ENCODE measurements at places on chromosomes 4 and X.
A peak's percentile ranks its signal among the peaks of the same experiment; 100 is the strongest.

GRCh38 chr4:160044693-160045092 lies 941.8 kb downstream of the RAPGEF2 start:
- DNase-seq, result no peak

- no peak for DNase-seq
Measured at GRCh38 chrX:12610079-12610478, 181.1 kb upstream of the PRPS2 start.

DNA sequence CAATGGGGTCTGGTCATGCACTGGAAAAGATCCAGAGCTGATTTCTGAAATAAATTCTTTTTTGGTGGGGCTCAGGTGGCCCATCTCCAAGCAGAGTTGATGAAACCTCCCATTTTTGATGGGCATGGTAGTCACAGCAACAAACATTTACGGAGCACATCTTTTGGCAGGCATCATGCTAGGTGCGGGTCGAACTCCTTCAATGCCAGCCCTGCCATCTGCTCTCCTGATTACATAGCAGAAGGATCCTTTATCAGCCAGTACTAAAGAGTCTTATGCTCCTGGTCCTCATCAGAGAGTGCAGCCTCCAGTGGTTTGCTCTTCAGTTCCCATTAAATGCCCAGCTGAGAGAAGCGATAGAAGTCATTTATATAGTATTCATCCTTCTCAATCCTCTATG lies 121.7 kb downstream of the GRXCR1 start:
- no peak for DNase-seq

DNA sequence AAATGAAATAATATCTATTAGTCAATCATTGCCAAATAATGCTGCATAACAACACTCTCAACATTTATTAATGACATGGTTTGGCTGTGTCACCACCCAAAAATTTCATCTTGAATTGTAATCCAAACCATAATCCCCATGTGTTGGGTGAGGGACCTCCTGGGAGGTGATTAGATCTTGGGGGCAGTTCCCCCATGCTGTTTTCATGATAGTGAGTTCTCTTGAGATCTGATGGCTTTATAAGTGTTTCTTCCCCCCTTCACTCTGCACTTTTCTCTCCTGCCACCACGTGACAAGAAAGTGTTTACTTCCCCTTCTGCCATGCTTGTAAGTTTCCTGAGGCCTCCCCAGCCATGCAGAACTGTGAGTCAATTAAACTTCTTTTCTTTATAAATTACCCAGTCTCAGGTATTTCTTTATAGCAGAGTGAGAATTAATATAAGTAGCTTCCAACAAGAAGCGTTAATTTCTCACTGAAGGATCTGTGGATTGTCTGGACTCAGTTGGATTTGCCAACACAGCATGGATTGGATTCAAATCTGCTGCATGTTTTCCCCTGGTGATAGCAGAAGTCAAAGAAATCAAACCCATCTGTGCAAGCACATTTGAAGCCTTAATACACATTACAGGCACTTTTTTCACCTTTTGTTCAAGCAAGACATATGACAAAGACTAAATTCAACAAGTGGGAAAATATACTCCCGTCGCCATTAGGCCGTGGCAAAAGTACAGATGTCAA lies 216.6 kb downstream of the PDGFC start:
- no peak for DNase-seq

GRCh38 chr4:102598086-102598761 lies 97.1 kb downstream of the NFKB1 start:
- DNase-seq, result no peak

GRCh38 chr4:4666187-4666586 lies 124.3 kb upstream of the STX18 start:
- no peak for DNase-seq

DNA sequence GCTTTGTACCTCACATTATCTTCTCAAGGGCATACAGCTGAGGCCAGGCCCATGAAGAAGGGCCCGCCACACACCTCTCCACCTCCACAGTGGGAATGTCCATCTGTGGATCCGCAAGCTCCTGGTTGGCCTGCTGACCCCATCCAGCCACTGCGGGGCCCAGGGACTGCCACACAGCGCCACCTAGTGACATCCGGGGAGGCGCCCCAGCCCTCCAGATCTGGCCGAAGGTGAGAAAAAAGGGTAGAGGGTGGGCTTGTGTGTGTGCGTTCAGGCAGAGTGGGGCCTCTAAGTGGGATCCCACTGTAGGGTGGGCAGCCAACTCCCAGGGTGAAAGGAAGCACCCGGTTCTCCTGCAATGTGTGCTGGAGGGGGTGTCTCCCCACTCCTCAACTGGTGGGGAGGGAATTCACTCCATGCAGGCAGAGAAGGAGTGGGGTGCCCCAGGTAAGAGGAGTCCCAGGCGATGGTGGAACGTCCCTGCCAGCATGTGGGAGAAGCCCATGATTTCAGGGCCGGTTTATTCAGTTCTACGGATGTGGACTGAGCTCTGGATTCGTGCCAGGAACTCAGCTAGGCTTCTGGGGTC lies 117.3 kb downstream of the ENPP6 start:
- DNase-seq, result peak; percentile 52

GRCh38 chr4:106993827-106994226 lies 42.3 kb downstream of the DKK2 start:
- DNase-seq, result no peak

GRCh38 chr4:104491481-104492182 lies 3.1 kb downstream of the CXXC4 start:
- no peak for DNase-seq

DNA sequence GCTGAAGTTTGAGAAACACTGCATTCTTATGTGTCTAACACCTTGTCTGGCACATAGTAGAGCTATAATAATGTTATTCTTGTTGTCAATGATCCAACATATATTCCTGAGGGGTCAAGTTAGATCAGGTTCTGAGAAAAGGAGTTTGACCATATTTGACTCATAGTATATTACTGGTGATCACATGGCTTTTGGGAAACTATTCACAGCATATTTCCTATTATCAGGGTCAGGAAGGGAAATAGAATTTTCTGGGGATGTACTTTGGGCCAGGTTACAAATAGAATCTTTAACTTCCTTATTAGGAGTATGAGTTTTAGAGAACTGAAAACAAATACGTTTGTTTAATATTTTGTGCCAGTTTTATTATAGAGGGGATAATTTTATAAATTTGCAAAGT lies 11.6 kb downstream of the IL15 start:
- DNase-seq, result no peak

GRCh38 chrX:34868633-34869032 lies 74.0 kb upstream of the FAM47B start:
- no peak for DNase-seq

DNA sequence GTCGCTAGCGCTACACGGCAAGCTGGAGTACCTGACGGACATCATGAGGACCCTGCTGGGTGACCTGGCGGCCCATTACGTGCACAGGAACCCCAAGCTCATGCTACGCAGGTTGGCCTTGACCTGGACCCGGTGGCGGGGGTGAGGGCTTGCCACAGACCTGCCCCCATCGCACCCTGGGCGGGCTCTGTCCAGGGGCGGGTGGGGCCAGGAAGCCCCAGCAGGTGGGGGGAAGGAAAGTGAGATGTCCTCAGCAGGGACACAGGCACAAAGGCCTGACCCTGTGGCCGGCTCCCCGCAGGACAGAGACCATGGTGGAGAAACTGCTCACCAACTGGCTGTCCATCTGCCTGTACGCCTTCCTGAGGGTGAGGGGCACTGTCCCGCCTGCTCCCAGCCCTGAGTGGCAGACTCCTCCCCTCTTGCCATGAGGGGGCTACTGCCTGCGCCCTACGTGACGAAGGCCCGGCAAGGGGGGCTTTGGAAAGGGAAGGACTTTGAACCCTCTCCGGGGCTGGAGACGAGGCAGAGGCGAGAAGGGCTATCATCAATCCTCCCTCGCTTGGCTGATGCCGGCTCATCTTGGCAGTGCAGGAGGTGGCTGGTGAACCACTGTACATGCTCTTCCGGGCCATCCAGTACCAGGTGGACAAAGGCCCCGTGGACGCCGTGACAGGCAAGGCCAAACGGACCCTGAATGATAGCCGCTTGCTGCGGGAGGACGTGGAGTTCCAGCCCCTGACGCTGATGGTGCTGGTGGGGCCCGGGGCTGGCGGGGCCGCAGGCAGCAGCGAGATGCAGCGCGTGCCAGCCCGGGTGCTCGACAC lies 5.3 kb upstream of the SRPK3 start:
- no peak for DNase-seq

DNA sequence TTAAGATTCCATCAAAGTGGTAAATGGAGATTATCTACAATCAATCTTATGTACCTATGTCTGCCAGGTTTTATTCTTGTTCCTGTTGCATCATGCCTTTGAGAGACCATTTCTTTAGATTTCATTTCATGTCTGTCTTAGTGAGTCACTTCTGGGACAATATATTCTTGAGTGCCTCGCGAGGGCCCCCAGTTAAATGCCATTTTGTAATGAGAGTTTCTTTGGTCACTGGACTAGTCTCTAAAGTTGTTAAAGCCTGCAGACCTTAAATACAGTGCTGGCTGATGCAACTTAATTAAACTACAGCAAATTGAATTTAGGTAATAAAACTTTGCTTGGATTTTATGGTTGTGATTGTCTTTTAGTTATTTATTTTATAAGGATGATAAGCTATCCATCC lies 87.2 kb upstream of the PITX2 start:
- DNase-seq, result no peak

- no peak for DNase-seq
Measured at GRCh38 chr4:145507636-145508035, 26.0 kb downstream of the SMAD1 start.

GRCh38 chr4:73822812-73823504 lies 13.5 kb upstream of the CXCL6 start:
- DNase-seq, result no peak

GRCh38 chr4:87657525-87657924 lies 7.4 kb downstream of the DMP1 start:
- DNase-seq, result no peak

DNA sequence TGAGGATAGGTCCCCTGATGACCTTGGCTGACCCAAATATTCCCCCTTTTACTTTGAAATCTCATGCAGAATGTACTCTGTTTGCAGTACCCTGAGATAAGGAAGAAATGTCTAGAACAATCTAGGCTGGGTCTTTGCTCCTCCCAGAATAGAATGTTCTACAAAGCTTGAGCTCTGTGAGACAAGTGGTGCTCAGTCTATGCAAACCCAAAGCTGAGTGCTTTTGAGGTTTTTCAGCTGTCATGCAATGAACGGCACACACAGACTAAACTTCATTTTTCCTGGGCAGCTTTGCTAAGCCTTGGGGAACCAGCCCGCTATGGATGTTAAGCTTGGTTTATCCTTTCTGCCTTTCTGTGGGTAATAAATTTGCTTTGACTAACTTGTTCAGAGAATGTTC lies 513.6 kb downstream of the FAT4 start:
- no peak for DNase-seq

GRCh38 chr4:176769514-176769913 lies 23.2 kb downstream of the VEGFC start:
- DNase-seq, result no peak

DNA sequence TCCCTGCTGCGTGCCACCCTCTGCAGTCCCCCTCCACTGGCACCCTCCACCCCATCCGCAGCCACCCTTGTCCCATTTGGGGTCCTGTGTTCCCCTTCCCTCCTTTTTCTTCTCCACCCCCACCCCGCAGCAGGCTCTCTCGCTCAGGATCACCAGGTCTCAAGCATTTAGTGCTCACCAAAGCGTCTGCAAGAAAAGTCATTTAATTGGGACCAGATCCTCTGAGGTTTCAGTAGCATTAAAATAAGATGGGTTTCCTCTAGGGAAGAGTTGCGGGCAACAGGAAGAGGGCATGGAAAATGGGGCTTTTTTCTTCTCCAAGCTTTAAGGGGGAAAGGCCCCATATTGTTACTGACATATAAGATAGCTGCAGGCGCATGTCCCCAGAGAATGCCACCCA lies 4.9 kb upstream of the HAUS7 start:
- no peak for DNase-seq

DNA sequence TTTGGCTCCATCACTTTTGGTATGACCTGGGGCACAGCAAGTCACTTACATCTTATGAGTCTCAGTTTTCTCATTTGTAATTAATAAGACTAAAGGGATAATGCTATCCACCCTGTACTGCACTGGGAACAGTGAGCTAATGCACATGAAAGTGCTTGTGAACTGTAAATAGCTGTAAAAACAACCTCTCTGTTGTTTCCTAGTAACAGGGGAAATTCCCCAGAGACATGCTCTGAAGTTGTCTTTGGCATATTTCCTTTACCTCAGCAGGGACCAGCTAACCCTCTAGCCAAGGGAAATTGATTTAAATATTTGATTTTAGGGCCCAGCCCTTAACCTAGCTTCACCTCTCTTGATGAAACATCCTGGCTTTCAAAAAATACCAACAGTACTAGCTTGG lies 6.1 kb upstream of the CYSLTR1 start:
- DNase-seq, result no peak

DNA sequence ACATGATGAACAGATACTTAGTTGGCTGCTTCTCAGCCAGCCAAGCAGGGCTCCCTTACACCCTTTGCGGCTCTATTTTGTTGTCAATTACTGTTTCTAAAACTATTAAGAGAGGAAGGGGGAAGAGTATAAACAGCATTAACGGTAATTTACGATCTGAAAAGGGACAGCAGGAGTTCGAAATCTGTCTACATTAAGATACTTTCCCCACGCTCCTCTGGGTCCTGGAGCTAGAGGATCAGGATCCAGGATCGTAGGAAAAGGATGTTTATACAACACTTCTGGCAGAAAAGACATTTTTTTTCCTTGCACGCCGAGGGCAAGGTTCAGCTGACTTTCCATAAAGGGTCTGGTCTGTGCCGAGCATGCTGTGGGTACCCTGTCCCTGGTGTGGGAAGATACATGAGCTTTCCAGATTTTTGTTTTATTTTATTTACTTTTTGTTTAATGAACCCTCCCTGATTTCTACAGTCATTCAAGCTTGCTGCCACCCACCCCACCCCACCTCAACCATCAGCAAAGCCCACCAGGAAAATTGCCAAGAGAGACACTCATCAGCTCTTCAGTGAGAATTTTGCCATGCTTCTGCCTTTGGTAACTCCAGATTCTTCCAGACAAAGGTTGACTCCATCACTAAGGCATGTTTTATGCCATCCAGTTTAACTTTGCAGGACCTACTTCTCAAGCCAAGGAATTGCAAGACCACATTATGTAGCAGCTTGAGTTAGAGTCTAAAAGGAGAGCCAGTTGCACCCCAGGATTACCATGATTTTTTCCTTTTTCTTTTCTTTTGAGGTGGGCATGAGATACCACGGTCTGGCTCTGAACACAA lies 188.1 kb downstream of the QDPR start:
- DNase-seq, result no peak

DNA sequence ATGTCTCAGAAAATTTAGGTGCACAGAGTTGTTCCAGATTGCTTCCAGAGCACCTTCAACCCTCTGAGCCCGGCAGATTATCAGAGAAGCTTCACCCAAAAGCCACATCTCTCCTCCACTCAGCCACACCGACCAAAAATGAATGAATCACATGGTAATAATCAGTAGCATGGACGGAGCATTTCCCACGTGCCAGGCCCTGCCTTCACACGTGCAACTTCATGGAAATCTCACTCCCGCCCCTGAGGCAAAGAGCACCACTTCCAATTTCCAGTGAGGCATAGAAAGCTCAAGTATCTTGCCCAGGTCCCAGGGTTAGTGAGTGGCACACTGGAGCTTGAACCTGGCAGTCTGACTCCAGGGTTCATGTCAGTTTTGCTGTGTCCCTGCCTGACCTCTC lies 56.5 kb downstream of the RELL1 start:
- no peak for DNase-seq

Measured in ureter (tissue), 1 donor.